ENCODE measurements at places on chromosomes 7 and 10. TPM values are rescaled to one million over a fixed set of nuclear protein-coding genes. Genes with fewer than 3 reads are reported as not detected.

- no peak for DNase-seq
Measured at GRCh38 chr10:112634096-112634830, 187.2 kb downstream of the VTI1A start.

DNA sequence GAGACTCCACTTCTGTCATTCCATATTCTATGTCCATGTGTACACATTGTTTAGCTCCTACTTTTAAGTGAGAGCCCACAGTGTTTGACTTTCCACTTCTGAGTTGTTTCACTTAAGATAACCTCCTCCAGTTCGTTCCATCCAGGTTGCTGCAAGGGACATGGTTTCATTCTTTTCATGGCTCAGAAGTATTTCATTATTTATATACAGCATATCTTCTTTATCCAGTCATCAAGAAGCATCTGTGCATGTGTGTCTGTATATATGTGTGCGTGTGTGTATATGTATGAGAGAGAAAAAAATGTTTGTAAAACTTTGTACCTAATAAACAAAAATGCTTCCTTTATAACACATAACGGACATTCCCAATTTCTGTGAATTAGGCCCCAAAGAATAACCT, 6.2 kb downstream of the SEC61A2 start:
- DNase-seq = no peak

DNA sequence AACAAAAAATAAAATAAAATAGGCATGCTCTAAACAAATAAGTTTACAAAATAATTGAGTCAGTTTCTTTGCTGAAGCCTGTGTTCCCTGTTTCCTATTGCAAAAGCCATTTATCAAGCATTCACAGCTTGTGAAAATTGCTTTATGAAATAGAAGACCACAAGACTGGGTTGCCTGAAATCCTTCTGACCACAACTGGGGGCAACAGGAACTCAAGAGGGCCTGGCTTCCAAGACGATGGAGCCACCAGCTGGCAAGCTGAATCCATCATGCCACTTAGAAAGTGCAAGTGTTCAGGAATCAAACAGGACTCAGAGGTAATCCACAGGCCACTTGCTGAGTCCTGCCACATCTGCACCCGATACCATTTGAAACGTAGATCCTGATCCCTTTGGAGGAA, 752 bp upstream of the ABCA13 start:
- no peak for DNase-seq

- no peak for DNase-seq
Measured at GRCh38 chr7:102895602-102896001, 17.2 kb upstream of the LRRC17 start.

DNA sequence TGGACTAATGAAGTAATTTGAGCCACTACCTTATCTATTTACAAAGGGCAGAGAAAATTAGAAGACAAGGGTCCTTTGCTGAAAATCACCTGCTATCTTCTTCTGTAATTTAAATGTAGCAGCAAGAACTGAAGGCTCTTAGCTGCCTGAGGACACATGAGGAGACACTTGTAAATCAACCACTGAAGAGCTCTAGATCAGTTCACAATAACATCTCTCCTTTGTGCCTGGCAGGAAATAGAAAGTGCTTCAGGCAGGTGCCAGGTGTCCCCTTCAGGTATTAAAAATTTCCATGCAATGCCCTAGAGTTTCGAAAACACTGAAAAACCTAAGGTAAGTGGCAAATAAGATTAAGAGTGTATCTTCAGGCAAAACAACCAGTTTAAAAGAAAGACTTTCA, 474.6 kb downstream of the GRM8 start:
- DNase-seq = no peak

DNA sequence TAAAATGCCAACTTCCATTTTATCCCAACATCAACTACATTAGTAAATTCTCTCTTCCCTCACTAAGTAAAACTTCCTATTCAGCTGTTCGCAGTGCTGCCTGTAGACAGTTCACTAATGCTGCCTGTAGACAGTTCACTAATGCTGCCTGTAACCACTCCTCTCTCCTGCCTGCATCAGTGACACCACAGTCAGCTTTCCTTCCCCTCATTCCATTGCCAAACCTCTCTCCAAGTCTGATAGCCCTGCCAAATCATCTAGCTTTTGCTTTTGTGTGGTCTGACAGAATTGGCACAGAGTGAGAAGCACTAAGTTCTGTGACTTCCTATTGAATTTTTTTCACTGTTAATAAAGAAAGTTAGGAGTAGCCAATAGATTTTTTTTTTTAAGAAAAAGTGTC, 43.0 kb upstream of the MACC1 start:
- no peak for DNase-seq

DNA sequence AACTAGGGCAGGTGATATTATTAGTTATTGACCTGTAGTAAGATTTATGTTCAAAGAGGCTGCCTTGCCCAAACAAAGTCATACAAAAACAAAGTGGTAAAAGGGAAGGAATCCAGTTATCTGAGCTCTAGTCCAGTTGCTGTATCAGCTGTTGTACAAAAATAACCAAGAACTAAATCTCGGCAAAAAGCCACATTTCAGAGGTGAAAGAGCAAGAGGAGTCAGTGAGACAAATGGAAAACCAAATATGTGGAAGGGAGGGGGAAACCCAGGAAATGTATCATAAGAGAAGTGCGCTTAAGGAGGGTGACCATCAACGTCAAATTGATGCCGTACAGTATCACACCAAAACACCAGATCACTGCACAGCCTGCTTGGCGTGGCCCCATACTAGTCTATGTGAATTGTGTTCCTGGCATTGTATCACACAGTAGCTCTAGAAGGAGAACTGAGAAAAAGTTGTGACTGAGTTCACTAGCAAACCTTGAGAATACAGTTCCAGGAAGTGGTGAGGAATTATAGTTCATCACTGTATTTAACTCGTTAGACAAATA, 6.4 kb downstream of the AGBL3 start:
- peak; percentile 63 for DNase-seq

- no peak for DNase-seq
Measured at GRCh38 chr10:121519411-121519810, 78.8 kb downstream of the FGFR2 start.

DNA sequence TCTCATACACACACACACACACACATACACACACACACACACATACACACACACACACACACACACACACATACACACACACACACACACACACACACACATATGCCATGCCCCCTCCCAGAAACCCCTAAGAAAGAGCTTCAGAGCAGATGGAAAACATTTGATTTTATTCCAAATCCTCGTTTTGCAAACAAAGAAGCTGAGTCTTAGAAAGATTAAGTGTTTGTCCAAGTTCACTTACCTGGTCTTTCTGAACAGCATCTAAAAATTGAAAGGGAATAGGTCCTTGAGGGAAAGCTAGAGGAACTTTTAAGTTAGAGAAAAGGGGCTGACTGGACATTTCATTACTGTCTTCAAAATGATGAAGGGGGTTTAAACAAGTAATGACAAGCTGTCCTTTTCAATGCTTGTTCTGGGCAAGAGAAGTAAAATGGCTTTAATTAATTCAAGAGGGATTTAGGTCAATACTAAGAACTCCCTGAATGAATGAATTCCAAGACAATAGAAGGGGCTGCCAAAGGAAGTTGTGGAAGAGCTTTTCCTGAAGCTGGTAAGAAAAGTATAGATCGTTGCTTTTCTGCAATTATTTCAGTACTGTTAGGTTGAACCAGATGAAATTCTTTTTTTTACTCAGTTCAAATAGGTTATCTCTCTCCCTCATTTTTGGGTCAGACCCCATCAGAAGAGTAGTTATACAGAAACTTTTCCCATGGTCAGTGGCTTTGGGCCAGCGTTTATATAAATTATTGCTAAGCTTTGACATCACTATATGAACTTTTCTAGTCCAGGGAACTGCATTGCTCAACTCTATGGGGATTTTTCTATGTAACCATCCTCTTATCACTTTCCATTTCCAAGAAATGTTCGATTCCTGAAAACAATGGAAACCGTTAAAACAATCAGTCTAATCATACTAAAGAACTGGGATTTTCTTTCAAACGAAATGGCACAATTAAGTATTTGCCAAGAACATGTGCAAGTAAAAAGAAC, 261.4 kb downstream of the MTERF1 start:
- DNase-seq = no peak

GRCh38 chr10:93154531-93154930, 80.8 kb downstream of the CYP26A1 start:
- no peak for DNase-seq

DNA sequence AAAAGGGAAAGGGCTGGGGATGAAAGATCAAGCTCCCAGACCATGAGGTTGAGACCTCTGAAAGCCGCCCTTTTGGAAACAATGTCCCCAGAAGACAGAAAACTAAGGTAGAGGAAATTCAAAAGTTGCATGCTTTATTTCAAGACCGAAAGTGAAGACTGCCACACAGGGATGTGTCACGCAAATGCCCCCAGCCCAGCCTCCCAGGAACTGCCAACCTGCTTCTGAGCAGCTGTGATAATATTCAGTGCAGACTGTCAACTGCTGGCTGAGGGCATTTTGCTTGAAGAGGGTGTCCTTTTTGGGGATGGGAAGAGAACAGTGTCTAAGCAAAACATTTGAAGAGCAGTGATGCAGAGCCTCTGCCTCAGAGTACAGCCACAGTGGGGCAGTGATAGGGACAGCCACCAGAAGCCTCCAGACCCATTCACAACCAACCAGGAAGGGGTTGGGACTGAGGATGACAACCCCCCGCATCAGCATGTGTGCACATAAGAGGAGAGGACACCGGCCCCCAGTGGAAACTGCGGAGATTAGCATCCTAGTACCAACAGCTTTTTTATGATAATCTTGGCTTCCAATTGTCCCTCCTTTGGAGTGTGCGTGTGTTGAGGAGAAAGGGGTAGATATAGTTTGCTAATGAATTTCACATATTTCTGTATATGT, 34.7 kb upstream of the NFE2L3 start:
- DNase-seq = peak; percentile 23

- no peak for DNase-seq
Measured at GRCh38 chr7:35454575-35455385, 200.9 kb upstream of the TBX20 start.

OR2A42 gene
- not detected for total RNA-seq

SLC39A12 gene
- total RNA-seq = not detected

DBNL gene
- total RNA-seq = 82.3 TPM

LRRC61 gene
- 10.3 TPM for total RNA-seq

RAMP3 gene
- total RNA-seq = not detected

ZNF727 gene
- 0.52 TPM for total RNA-seq

PTF1A gene
- total RNA-seq = not detected

GIMAP7 gene
- total RNA-seq = 41.6 TPM

KCP gene
- not detected for total RNA-seq

MRPS16 gene
- total RNA-seq = 140 TPM

All from activated naive CD4-positive, alpha-beta T cell treated with anti-CD3 and anti-CD28 coated beads for 36 hours (primary cell).